ENCODE measurements at places on chromosomes 7 and 10.

DNA sequence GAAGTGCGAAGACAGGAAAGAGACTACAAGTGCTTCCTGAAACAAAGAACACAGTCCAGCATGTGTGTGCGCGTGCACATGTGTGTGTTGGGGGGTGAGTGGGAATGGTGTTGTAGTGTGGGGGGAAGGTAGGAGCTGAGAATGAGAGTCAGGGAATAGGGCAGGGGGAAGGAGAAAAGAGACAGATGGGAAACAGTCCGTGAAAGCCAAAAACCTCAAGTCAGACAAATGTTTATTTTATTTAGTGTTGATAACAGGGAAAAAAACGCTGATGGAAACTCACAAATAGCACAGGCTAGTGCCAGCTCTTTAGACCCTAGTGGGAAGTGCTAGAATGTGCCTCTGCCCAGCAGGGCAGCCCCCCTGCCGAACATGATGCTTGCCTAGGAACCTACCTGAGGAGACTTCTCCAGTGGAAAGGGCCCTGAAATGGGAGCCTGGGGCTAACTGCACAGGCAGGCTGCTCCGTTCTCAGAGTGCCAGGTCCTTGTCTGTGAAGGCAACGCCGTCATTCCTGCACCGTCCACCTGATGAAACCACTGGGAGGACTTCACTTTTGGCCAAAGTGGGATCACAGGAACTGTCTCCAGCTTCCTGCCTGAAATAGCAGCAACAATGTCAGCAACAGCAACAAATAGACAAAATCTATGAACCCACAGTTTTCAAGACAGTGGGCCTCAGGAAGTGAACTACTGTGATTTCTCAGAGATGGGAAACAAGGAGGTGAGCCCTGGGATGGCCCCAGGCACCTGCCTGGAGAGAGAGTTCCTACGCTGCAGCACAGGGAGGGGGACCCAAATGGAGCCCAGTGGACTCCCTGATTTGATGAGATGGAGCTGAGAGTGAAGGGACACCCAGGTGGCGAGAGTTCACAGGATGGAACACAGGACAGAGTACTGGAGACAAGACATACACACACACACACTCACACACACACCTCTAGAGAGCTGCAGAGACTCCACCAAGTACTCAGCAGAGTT is 379.7 kb downstream of the RPS24 start:
- DNase-seq = no peak

- peak; percentile 25 for DNase-seq
Measured at GRCh38 chr7:30396389-30396788, 82.2 kb downstream of the NOD1 start.

GRCh38 chr10:28375399-28376354 is 72.8 kb upstream of the MPP7 start:
- peak; percentile 90 for DNase-seq

- no peak for DNase-seq
Measured at GRCh38 chr7:54591404-54592386, 49.5 kb downstream of the VSTM2A start.

DNA sequence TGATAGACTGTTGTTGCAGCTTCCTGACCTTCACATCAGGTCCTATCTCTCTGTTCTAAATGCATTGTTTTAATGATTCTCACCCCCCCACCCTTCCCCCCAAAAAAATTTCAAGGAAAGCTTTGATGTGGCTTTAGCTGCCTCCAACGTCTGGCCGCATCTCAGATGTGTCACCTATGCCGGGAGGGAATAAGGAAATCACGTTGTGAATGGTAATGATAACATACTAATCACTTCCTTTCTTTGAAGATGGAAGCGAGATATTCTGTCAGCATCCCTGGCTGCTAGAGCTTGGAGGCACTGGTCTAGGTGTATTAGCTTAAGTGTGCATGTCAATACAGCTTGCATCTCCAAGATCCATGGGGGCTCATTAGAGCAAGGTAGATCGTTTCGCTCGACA is 89.6 kb downstream of the VTI1A start:
- DNase-seq = no peak

DNA sequence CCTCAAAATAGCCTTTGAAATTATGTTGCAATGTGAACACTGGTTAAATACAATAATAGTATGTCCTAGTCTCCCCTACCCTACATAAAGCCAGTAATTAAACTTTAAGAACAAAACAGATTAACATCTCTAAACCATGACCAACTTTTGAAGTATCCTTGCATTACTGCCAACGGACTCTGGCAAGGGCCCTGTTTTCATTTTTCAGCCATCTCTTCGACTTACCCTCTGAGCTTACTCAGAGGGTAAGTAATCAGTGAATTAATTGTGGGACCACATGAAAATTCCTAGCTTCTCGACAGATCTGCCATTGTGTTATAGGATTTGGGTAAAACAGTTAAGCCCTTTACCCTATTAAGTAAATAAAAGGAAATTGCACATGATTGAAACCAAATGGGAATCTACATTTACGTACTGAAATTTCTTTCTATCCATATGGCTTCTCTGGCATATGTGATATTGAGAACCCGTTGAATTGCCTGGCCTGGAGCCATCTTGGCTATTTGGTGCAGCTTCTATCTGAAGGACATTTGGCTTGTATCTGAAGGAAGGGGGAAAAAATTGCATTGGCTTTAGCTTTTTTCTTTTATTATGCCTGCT is 39.6 kb downstream of the DYNC1I1 start:
- DNase-seq = no peak

GRCh38 chr10:102153093-102153620 is 968 bp downstream of the NOLC1 start:
- no peak for DNase-seq

GRCh38 chr10:29409241-29410054 is 120.6 kb downstream of the LYZL1 start:
- DNase-seq = peak; percentile 65

DNA sequence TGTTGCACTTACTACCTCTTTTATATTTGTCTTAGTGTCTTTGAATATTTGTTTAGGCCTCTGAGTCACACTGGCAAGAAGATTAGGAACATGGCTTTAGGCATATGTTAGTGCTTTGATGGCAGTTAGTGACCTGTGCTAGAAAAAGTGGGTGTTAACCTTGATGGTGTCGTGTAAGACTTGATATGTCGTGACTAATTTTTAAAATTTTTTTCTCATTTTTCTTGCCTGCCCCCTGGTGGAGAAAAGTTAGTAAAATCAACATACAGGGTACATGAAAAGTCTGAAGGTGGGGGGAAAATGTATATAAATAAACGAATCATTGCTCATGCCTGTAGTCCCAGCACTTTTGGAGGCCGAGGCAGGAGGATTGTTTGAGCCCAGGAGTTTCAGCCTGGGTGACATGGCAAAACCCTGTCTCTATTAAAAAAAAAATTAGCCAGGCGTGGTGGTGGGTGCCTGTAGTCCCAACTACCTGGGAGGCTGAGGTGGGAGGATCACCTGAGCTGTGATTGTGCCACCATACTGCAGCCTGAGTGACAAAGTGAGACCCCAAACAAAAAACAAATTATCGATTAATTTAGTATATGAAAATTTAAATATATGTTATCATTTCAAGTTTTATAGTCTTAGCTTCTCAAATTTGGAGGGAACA is 44.6 kb downstream of the TAX1BP1 start:
- peak; percentile 87 for DNase-seq

GRCh38 chr10:50470798-50471582 is 152.8 kb downstream of the SGMS1 start:
- peak; percentile 92 for DNase-seq

GRCh38 chr10:3433131-3433530 is 260.5 kb upstream of the PITRM1 start:
- no peak for DNase-seq

GRCh38 chr10:50464004-50464409 is 159.7 kb downstream of the SGMS1 start:
- DNase-seq = peak; percentile 68

DNA sequence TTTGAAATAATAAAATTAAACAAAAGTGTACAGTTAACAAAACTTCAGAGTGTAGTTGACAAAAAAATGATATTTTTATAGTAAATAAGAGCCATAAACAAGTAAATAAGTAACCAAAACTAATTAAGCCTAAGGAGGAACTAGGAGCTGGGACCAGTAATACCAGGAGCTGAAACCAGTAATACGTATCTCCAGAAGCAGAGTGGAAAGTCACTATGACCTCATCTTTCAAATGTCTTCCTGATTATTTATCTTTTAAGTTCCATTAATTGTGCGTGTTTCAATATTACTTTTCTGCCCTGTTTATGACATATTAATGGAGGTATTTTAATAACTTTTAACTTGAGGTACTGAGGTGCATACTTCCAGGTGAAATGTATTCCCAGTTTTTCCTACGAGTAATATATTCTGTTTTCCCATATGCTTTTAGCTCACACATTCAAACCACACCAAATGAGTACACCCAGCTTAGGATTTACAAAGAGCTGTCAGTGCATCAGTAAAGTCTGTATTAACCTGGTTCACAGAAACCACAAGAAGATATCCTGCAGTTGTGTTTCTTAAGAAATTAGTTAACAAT is 283.7 kb upstream of the HGF start:
- DNase-seq = no peak

DNA sequence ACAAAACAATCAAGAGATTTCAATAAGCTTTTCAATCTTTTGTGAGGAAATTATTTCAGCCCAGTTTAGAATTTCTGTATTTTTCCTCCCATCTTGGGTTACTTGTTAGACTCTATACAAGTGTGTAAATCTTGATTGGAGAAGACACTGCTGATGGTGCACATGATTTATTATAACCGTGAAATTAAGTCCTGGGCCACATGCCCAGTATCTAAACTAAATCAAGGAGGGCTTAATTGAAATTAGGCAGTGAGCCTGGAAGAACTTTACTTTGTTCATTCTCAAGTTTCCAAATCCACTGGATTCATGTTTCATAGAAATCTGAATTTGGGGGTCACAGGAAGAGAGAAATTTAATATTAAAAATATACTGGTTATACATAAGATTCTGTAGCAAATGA is 44.5 kb downstream of the CSTF2T start:
- no peak for DNase-seq

DNA sequence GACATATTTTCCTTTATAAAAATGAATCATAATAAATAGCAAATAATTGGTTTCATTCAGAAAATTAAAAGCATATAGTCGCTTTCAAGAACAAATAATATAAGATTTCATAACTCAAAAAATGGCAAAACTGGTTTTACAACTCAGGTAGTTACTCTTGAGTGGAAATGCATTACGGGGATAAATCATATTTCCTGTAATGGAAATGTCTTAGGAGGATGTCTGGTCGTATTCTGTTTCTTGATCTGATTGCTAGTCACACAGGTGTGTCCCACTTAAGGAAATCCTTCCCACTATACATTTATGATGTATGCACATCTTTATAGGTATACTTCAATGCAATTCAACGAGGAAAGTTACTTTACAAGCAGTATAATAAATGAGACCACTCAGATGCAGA is 20.7 kb downstream of the NRAP start:
- peak; percentile 14 for DNase-seq

- no peak for DNase-seq
Measured at GRCh38 chr10:24113901-24114300, 95.0 kb upstream of the KIAA1217 start.
